ENCODE measurements at places on chromosomes 1 and 21.

DNA sequence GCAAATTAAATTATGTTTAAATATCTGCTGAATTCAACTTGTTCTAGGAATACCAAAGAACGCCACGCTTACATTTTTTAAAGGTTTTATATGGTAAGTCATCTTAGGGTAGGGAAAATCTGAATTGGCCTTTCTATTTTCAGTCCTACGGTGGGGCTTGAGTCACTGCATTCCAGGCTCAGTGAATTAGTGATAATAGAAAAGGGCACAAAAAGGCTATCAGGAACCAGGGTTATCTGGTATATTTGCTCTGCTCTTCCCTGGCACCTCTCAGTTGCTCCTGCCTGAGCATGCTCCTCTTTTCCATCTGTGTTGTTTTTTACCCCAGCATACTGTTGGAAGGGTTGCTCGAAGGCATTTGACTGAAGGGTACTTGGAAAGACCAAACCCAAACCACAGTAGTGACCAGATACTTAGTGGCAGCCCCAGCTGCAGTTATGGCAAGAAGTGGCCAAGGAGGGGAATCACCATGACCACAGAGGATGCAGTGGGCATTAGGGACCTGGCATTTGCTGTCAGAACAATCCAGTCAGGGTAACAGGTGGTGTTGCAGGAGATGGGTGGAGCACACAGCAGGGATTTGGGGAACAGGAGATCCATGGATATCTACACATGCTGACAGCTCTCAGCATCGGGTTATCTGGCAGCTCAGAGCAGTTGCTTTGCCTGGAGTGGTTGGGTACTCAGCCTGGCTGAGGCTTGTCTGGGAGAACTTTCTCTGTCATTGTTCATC, 2.3 kb downstream of the OVAAL start:
- DNase-seq = no peak

DNA sequence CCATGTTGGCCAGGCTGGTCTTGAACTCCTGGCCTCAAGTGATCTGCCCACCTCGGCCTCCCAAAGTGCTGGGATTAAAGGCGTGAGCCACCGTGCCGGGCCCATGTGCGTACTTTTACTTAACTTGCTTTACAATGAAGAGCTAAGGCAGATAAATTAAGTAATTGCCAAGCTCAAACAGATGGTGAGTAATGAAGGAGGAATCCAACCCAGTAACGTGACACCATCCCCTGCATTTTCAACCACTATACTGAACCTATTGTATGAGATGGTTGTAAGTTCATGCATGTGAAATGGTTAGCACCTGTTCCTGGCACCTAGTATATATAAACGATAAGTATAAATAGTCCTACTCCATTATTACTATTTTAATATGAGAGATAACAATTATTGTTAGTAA, 588.0 kb upstream of the BEND5 start:
- no peak for DNase-seq

DNA sequence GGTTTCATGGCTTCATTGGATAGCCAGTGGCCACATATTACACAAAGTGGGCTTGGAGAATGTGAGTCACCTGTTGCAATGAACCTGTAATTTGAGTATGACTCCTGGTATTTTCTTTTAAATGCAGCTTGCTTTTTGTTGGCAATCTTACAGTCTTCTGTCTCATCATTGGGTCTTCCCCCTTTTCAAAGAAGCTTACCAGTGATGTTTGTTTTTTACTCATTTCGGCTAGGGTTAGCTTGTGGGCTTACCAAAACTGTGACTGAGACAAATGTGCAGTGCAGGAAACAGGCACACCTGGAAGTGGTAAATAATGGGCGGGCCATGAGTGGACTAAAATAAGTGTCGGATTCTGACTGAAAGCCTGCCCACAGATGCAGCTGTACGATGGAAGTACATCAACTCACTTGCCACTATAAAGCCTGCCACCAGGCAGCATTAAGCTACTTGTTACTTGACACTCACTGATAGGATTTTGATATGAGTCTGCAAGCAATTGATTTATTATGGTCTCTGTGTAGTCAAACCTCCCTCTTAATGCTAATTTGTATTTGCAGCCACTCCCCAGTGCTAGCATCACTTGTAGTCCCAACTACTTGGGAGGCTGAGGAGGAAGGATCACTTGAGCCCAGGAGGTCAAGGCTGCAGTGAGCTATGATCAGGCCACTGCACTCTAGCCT, 4.2 kb downstream of the HHAT start:
- no peak for DNase-seq

GRCh38 chr1:89887270-89887669, 66.4 kb downstream of the LRRC8D start:
- no peak for DNase-seq

DNA sequence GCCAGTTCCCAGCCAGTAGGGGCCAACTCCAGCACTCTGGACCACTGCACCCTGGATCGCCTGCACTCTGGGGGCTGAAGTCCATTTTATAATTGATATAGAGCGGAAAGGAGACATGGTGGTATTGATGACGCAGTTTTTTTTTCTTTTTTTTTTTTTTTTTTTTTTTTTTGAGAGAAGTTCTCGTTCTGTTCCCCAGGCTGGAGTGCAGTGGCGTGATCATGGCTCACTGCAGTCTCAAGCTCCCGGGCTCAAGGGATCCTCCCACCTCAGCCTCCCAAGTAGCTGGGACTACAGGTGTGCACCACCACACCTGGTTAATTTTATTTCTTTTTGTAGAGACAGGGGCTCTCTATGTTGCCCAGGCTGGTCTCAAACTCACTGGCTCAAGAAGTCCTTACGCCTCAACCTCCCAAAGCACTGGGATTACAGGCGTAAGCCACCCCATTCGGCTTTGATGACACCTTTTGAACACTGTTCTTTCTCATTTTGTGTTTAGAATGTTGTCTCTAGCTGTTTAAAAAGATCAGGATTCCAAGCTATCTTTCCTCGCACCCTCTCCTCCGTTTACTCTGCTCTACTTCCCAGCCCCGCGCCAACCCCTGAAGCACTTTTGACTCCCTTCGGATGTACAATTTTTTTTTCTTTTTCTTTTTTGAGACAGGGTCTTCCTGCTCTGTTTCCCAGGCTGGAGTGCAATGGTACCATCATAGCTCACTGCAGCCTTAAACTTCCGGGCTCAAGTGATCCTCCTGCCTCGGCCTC, 960 bp downstream of the MX2 start:
- DNase-seq = no peak

DNA sequence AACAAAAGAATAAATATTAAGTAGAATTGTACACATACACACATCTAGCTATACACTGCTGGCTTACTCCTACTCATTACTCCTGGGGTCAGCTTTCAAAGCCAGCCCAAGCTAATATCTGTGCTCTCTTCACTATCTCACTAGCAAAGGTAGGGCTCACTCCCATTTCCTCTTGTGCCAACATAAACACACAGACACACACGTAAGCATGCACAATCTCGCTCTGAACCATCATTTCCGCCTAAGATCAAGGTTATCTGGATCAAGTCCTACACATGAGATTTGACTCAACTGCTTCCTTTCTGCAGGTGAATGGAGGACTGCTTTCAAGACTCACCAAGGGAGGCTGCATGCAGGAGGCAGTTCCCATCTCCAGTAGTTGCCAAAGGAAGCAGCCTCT, 28.8 kb upstream of the MTMR11 start:
- DNase-seq = no peak

DNA sequence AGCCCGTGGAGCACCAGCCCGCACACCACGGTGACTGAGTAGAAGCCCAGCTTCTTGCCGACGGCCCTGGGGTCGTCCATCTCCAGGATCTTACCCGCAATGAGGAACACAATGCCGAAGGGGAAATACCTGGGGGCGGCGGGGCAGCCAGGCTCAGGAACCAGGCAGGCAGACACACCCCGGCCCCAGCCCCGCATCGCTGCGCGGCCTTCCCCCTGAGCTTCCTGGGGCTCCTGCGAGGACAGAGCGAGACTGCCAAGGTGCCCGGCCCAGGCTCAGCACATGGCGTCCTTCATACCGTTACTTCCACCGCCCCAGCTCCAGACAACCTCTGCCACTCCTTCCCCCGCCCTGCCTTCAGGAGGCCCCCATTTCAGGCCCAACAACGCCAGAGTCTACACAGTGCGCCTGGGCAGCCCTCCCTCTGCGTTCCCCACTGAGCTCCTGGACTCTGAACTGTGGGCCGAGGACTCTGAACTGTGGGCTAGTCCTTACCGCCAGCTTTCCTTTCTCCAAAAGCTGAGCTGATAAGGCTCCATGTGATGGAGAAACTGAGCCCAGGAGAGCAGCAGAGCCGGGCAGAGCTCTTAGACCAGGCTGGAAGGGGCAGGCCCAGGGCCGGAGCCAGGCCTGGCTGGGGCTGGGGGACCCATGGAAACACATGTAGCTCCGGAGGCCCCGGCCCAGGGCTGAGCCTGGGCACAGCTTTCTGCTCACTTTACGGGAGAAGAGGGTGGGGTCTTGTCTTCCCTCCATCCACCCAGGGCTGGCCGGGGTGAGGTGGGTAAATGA, 30.8 kb downstream of the PODN start:
- no peak for DNase-seq

- DNase-seq = no peak
Observed at GRCh38 chr1:234067581-234068337, 163.3 kb downstream of the SLC35F3 start.

GRCh38 chr1:234507089-234507488, 28.1 kb upstream of the TARBP1 start:
- no peak for DNase-seq

GRCh38 chr21:38156200-38156599, 100.6 kb upstream of the KCNJ15 start:
- no peak for DNase-seq

DNA sequence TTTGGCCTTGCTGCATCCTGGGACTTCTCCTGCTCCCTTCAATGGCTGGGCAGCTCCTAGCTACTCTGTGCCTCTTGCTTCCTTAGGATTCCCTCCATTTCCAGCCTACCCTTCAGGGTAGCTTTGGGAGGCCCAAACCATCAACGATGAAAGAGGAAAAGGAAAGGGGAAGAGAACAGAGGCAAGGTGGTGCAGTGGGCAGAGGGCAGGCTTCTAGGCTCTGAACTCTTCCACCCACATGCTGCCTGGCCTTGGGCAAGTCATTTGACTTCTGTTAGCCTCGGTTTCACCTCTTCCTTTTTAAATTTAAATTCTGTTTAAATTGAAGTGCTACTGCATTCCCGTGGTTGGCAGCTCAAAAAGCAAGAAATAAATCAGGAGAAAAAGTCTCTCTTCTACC, 5.7 kb upstream of the PPM1J start:
- DNase-seq = no peak

- no peak for DNase-seq
Observed at GRCh38 chr1:20821466-20821865, 34.4 kb upstream of the HP1BP3 start.

- DNase-seq = no peak
Observed at GRCh38 chr1:76957961-76958360, 90.7 kb downstream of the ST6GALNAC5 start.

- DNase-seq = no peak
Observed at GRCh38 chr1:197637406-197637805, 137.9 kb downstream of the DENND1B start.

GRCh38 chr1:48048064-48048463, 50.9 kb upstream of the TRABD2B start:
- no peak for DNase-seq

DNA sequence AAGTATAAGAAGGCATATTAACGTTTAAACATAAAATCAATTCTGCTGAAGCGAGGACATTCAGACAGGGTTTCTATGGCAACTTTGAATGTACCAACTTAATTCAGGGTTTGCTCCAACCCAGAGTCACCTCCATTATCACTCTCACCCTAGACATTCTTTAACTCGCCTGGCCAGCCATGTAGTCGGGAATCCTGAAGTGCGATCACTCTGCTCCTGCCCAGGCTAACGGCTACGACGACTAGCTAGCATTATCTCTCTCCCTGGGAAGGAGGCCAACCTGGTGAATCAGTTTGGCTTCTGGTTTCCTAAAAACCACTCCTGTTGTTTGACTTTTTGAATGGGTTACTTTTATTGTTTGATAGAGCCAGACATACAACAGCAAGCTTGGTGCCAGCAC, 38.9 kb upstream of the ZBTB18 start:
- DNase-seq = no peak

- DNase-seq = no peak
Observed at GRCh38 chr1:117531222-117531621, 74.6 kb upstream of the TENT5C start.

GRCh38 chr1:170661646-170662411, 2.1 kb upstream of the PRRX1 start:
- DNase-seq = peak; percentile 81

DNA sequence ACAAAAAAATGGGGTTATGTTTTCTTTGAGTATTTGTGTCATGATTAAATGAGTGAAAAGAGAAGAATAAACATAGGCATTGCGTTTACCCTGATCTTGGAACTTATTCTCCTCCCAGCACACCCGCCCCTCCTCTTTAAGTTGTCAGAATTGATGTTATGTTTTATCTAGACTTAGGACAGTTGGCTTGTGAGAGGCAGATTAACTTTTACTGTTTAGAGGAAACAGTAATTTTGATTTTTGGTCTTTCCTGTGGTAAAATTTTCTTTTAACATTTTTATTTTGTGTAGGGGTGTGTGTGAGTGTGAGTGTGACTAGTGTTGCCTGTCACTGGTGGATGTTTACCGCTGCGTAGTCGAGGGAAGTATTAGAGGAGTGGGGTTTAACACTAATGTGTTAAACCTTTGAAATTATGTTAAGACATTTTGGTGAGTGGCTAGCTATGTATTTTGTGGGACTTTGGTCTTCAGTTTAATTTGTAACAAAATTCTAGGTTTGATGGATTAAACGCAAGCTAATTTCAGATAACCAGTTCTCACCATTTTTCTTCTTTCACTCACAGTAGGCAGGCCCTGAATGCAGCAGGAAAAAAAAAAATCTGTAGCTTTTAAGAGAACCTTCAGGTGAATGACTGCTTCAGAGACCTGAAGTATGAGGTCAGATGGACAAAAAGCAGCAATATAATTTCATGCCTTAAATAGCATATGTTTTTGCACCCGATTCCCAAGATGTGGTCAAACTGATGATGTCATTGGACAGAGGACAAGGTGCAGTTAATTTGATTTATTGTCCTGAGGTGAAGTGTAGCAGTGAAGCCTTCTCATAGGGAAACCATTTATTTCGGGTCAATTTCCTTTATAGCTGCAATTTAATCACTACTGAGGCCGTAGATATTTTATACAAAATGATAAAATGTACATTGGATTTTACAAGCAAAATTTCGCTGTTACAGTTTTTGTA, 2.7 kb downstream of the POU2F1 start:
- no peak for DNase-seq

- no peak for DNase-seq
Observed at GRCh38 chr1:69743146-69743545, 175.4 kb downstream of the LRRC7 start.

GRCh38 chr1:202365092-202365815, 16.8 kb downstream of the PPP1R12B start:
- DNase-seq = no peak

Data from right forelimb (tissue), 1 donor.